ENCODE measurements at places on chromosomes 5 and 9.

DNA sequence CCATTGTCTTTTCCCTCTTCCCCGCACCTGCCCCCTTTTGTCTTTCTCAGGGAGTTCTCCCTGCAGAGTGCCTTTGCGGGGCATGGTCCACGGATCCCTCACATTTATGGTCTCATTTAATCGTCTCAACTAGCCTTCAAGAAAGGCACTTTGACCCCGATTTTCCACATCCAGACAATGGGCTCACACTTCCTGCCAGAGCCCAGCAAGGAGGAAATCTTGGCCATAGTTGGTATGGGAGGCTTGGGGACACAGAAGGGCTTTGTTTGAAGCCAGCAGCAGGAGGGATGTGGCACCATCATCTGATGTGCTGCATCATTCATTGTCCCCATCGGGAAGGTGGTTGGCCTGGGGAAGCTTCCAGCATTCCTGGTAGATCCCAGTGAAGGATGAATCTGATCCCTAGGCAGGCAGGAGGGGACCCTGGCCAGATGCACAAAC, 24.9 kb downstream of the GSN start:
- no peak for DNase-seq

DNA sequence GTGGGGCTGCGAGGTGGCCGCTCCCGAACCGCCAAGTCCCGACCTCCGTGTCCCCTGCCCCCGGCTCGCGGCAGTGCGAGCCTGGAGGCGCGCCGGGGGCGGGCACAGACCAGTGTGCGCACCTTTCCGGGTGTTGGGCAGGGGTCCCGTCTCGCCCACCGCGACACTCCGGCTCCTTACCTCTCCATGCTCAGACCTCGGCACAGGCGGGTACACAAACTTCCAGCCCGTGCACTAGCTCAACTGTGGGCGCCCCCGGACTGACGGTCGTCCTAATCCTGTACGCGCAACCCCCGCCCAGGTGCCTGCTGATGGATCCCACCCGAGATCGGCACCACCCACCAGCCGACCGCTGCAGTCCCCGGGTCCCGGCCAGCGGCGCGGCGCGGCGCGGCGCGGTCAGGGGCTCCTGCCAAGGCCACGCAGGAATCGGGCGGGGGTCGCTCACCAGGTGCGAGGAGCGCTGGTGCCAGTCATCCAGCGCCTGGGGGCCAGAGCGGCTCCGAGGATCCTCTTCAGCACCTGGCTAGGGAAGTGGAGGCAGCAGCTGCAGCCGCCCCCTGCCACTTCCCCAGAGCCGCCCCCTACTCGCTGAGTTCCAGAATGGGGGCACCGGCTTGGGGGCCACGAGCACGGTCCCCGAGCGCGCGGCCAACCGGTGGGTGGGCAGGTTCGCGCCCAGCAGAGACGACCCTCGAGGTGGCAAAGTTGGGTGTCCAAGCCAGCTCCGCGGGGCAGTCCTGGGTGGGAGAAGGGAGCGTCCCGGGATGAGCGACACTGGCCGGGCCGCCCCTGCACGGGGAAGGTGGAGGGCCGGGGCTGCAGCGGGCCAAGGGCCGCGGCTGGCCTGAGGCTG, 511 bp downstream of the SEMA5A start:
- DNase-seq = no peak

DNA sequence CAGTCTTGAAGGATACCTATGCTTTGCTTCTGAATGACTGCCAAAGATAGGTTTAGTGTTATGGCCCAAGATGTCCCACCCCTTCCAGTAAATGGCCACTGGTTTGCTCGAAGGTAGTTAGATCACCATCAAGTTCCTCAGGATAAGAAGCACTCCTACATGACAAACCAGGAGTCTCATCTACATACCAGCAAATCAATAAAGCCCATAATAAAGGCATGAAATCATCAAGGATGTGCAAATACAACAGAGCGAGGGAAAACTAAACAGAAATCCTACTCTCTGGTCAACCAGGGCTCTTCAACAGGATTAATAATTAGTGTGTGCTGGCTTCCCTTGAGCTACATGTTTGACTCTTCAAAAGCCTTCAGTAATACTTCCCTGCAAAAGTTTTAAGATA, 141.0 kb downstream of the LHFPL2 start:
- no peak for DNase-seq

GRCh38 chr5:137938751-137939143, 49.5 kb downstream of the PKD2L2 start:
- DNase-seq = no peak

GRCh38 chr9:92607088-92607487, 62.8 kb downstream of the IPPK start:
- no peak for DNase-seq

- no peak for DNase-seq
Observed at GRCh38 chr5:106587-106986, 14.6 kb downstream of the PLEKHG4B start.

- peak; percentile 6 for DNase-seq
Observed at GRCh38 chr5:133884569-133885311, 83.7 kb downstream of the C5orf15 start.

DNA sequence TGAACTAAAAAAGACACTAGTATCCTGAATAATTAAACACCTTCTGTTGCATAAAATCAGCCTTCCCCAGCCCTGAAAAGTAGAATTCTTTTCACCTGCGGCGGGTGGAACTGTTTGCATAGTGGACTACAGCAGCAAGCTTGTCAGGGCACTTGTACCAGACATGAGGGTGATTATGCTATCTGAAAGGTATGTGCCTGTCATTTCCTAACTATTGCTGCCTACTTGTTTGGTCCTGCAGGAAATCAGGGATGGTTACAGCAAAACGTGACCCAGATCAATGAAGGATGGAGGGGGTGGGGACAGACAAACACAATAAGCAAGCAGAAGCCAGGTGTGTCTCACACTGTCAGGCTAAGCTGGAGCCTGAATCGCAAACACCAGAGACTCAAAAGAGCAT, 385.6 kb downstream of the MLLT3 start:
- no peak for DNase-seq

DNA sequence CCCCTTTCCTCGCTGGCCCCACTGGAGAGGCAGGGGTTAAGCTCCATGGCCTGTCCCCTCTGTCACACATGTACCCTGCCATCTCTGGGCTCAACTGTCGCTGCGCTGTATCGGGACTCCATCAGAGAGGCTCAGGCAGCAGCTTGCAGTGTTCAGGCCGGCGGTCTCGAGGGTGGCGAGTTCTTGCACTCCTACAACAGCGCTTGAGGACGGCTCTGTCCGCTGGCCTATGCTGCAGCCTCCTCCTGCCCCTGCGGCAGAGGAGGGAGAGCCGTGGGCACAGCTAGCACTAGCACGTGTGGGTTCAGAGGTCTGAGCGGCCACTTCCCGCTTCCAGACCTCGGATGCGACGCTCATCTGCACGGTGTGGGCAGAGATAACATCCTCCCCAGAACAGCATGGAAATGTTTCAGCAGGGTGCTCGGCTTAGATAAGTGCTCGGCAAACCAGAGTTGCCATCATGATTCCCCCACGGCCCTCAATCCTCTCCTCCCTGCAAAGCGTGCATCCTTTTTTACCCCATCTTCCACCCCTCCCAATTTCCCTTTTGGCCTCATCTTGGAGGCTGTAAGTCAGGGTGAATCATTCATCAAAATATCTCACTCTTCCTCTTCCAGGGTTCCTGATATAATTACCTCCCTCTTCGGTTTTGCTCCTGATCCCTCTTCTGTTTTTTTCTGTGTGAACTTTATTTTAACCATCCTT, 41.9 kb upstream of the FUBP3 start:
- peak; percentile 33 for DNase-seq

DNA sequence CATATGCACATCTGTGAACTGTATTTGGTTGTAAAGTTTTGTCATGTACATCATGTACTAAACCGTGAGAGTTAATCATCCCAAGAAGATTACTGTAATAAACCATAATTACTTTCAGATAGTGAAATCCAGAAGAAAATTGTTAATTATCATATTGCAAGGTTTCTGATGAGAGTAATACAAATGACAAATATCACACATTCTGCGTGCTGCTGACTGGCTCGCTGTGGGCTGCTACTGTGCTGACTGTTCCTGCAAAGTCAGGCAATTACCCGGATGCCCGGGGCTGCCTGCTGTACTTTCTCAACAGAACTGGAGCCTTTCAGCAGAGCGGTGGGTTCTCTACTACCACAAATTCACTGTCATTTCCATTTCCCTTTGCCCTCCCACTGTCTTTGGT, 68.3 kb downstream of the SMARCA2 start:
- no peak for DNase-seq

DNA sequence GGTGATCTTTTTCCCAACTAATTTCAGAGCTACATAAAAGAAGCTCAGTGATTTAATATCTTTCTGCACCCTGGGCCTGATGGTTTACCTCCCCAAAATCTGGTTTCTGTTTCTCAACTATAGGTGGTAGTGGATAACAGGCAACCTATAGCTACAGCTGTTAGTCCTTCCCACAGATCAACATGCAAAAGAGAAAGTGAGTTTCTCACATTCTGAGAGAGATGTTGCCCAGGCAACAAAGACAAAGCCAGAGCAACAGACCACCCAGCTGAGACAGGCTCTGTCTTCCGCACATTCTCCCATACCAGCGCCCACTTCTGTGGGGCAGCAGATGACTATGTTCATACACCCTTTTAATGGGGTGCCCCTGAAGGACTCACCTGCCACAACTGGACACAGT, 40.7 kb upstream of the PPP2R2B start:
- DNase-seq = no peak

DNA sequence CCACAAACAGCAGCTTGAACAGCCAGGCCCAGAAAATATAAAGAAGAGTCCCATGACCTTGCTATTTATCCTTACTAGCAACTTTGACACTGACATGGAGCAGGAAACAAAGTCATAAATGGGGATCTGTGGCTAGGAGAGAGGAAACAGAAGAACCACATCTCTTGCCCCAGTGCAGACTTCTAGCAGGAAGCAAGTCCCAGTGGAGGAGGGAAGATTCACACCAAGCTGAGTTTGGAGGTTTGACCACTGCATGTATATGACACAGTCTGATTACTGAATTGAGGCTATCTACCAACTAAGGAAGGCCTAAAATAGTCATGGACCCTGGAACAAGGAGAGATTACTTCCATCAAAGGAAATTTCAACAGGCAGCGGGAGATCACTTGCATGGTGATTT, 51.4 kb downstream of the CDH6 start:
- peak; percentile 10 for DNase-seq

- DNase-seq = no peak
Observed at GRCh38 chr9:69657269-69657668, 14.9 kb downstream of the APBA1 start.

DNA sequence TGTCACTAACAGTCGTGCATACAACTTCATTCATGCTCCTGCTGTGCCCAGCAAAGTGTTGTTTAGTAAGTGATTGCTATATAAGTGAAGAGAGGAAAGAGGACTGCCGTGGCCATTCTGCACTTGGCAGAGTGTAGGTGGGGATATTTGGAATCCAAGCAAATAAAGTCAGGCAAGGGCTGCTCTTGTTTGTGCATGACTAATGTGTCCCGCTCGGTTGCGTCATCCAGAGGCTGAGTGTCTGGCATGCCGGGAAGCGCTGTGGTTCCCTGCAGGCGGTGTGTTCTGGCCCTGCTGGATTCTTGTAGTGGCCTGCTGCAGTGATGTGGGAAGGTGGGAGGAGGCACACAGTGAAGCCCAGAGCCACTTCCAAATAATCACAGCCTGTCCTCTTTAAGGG, 136.9 kb upstream of the ANKH start:
- peak; percentile 44 for DNase-seq

GRCh38 chr9:94639061-94639998, at the start of gene FBP1:
TSS of gene FBP1 (minus strand) at chr9:94639518. CDS start at chr9:94639310, 208 bp downstream.
- DNase-seq = peak; percentile 90

GRCh38 chr9:36840898-36841536, 193.1 kb downstream of the PAX5 start:
- DNase-seq = peak; percentile 41

DNA sequence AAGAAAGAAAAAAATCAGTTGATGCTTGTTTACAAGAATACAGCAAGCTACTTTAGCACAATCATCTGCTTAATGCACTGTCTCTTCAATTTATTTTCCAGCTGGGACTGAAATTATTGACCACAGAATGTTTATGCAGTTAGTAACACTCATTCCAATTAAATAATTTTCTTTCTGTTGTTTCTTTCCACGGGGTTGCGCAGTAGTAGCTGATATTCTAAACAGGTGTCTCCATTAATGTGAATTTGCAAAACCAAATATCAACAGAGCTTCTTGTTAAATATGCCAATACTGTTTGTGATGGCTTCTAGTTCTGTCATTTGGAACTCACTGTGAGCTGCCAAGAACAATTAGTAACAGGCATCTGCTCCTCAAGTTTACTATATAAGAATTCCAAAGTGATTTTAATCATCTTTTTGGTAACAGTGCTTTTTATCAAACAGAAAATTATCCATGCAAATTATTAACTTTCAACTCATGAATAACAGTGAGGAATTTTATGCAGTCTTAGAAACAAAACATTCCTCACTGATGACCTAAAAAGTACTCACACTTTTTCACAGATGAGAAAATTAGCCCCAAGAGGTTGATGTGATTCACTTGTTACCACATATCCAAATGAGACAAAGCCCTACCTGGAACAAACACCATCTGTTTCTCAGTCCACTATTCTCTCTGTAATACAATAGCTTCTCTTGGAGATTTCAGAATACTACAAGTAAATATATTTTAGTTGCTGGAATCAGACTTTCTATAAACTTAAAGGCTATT, 567.6 kb upstream of the RGMB start:
- no peak for DNase-seq

DNA sequence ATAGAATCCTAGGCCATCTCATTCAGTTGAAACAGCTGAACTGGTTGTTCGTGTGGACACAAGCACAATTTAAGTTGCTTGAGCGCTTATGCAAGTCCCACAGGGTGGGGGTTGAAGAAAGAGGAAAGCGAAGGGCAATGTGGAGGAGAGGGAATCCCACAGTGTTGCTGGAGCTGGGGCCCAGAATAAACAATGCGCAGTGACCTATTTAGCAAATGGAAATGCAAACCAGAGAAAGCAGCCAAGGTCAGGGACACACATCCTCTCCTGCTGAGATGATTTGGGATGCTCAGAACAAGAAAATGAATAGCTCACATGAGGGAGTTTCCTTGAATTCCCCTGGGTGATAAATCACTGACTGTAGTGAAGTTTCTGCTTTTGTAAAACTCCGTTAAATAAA, 838.3 kb downstream of the TLE4 start:
- no peak for DNase-seq

All from NB4 (cell line).